Left kidney (tissue), 8 donors: ENCODE measurements at places on chromosomes 4 and X.

GRCh38 chr4:2869659-2870058 lies 26.0 kb downstream of the ADD1 start:
- no peak for DNase-seq

DNA sequence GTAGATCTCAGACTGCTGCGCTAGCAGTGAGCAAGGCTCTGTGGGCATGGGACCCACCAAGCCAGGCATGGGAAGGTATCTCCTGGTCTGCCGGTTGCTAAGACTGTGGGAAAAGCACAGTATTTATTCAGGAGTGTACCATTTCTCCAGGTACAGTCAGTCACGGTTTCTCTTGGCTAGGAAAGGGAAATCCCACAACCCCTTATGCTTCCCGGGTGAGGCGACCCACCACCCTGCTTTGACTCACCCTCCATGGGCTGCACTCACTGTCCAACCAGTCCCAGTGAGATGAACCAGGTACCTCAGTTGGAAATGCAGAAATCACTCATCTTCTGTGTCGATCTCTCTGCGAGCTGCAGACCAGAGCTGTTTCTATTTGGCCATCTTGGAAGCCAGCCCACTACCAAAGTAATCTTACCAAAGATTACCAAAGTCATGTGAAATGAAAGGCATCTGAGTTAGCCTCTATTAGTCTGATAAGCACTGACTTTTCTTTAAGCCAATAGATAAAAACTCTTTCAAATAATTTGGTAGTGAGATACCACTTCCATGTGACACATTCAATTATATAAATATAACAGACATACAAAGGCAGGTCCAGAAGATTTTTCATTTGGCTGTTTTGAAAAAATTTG lies 8.5 kb upstream of the HTN1 start:
- no peak for DNase-seq

DNA sequence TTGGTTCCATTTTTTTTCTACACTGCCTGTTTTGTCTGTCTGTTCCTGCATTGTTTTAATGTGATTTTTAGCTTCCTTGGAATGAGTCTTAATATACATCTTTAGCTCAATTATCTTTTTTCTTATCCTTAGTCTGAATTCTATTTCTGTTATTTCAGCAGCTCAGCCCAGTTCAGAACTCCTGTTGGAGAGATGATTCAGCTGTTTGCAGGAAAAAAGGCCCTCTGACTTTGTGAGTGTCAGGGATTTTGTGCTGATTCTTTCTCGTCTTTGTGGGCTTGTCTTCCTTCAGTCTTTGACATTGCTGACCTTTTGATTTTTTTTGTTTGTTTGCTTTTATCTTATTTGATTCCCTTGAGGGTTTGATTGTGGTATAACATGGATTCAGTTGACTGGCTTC lies 343.2 kb upstream of the TRAM1L1 start:
- no peak for DNase-seq

GRCh38 chr4:138673053-138673452 lies 342.5 kb upstream of the NOCT start:
- no peak for DNase-seq

DNA sequence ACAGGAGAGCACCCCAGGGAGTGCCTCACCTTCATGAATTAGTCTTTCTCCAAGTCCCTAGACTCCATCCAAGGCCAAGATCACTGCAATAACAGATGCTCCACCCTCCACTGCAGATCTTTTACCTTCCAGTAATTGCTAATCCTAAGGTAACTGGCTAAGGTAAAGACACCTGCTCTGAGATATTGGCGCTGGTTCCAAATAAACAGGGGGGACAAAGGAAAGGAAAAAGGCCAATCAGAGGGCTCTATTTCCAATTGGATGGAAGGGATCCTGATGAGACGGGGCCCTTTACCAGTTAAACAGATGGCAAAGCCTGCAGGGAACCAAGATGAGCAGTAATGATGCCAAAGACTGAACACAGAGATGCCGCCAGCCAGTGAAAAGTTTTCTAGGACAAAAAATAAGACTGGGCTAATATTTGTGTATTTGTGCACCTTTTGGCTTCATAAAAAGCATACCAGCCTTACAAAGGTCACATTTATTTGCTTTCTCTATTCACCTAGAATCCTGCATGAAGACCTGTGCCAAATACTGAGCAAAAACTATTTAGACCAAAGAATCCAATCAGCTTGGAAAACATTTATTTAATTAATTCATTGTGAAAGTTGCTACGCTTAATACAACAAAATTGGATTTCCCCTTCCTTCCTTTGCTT lies 148.5 kb downstream of the PPP3CA start:
- no peak for DNase-seq

DNA sequence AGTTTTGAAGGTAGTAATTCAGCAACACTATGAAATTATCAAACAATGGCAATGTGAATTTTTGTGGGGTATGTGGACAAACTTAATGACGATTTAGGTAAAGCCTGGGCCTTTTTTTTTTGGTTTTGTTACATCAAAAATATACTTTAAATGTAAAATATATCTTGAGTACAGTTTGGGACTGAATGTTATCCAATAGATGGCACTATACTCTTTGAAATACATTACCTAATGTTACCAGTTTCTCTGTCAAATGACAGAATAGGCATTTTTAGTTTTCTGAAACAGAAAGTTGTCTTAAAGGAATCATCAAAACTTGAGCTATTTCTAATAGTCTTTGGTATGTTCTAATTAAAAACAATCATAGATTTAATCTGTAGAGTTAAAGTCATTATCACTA lies 1651.9 kb downstream of the C4orf33 start:
- DNase-seq: no peak

GRCh38 chr4:6885953-6886557 lies 23.6 kb upstream of the TBC1D14 start:
- no peak for DNase-seq
